ENCODE measurements at places on chromosomes 1 and 21.

- no peak for DNase-seq
Observed at GRCh38 chr1:17027403-17027802, 15.7 kb upstream of the ATP13A2 start.

GRCh38 chr1:205974712-205975111 lies 28.5 kb downstream of the RAB7B start:
- DNase-seq, result no peak

DNA sequence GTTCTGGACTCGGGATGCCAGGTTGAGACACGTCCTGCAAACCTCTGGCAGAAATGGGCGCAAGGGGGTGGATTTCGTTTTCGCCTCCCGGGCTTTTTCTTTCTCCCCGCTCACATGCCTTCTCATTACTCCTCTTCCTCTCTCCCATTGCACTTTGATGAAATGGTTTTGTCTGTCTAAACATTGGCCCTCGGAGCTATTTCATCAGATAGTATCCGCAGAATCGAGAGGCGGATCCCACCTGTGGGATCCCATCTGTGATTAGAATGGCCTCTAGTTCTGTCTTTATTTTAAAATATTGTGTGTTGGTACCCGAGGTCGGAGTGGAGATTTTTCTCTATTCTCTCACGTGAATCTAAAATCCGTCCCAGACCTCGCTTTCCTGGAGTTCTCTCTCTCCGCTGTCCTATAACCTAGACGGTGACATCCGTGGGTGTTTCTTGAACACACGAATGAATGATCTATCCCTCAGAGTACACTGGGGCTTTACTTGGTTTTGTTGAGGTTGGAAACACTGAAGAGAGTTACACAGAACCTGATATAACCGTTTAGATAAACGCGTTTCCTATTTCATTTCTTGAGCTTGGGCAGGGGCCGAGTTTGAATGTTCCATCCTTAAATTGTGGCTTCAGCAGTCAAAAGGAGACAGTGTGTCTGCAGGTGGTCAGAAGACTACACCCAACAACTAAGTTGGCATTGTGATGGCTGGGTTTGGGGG lies 2.0 kb downstream of the EDARADD start:
- DNase-seq, result no peak

GRCh38 chr1:91827087-91827458 lies 58.9 kb downstream of the TGFBR3 start:
- no peak for DNase-seq

DNA sequence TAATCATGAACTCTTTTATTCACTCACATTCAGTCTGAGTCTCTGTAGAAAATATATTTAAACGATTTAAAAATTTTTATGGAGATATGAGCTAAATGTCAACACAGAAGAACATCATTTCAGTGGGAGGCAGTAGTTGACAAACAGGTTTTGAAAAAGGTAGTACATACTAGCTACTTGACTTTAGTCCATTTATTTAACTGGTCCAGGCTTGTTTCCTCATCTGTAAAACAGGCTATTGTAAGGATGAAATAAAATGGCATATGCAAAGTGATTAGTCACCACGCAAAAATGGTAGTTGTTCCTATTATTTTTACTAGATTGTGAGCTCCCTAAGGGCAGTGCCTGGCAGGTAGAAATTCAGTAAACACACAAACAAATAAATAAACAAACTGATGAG lies 75.2 kb downstream of the NTPCR start:
- no peak for DNase-seq

GRCh38 chr1:36106269-36106668 lies 17.6 kb downstream of the ADPRS start:
- DNase-seq, result no peak

- DNase-seq, result no peak
Observed at GRCh38 chr1:42658877-42659337, 684 bp downstream of the PPIH start.

DNA sequence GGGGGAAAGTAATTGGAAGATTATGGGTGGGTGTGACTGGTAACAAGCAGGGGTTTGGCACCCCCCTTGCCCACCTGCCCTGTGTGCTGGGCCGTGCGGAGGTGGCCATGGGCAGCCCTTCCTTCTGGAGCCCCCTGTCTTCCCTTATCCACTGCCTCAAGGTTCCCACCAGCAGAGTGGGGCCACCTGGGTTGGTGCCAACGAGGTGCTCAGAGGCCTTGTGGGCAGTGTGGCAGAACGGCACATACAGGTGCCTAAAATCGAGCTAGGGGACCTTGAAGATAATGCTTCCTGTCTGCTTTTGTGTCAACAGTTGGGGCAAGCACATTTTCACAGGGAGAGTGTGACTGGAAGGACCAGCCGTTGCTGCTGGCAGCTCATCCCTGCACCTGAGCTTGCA lies 161.8 kb downstream of the PCBP3 start:
- no peak for DNase-seq

GRCh38 chr1:205230982-205231381 lies 3.2 kb downstream of the TMCC2 start:
- no peak for DNase-seq

GRCh38 chr1:181044449-181044966 lies 10.7 kb downstream of the MR1 start:
- peak; percentile 41 for DNase-seq

DNA sequence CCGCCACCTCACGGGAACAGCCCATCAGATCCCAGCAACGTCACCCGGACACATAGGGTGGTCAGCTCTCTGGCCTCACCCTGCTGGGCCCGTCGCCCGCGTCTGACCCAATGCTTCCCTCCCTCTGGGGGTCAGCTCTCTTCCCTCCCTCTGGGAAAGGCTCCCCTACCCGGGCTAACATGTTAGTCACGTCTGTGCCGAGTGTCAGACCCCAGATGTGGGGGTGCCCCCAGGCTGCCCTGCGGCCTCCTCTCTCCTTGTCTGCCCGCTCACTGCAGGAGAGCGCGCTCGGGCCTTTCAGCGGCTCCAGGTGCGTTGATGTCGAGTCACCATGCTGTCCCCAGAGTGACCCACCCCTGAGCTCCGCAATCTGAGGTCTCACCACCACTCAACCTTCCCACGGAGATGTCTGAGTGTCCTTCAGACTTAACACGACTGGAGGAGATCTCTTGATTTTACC lies 34.3 kb downstream of the SLC37A1 start:
- DNase-seq, result no peak

- DNase-seq, result no peak
Observed at GRCh38 chr1:200337831-200338230, 72.0 kb downstream of the ZNF281 start.
